ENCODE measurements at places on chromosomes 4 and X. TPM values are rescaled to one million over a fixed set of nuclear protein-coding genes. Genes with fewer than 3 reads are reported as not detected.

Gene PAGE5
- not detected for total RNA-seq

Gene CSN2
- not detected for total RNA-seq

Gene RTL3
- under 0.01 TPM for total RNA-seq

Gene F8A2
- total RNA-seq: not detected

Gene TDO2
- not detected for total RNA-seq

Gene PPEF2
- not detected for total RNA-seq

Gene CT45A1
- total RNA-seq: not detected

Gene GPRASP2
- 9.6 TPM for total RNA-seq

Gene OPHN1
- total RNA-seq: 6.8 TPM

Gene FAM184B
- total RNA-seq: not detected

Gene DAPP1
- not detected for total RNA-seq

Gene IRAK1
- total RNA-seq: 57.6 TPM

Gene GAGE13
- not detected for total RNA-seq

Gene TREX2
- 2.1 TPM for total RNA-seq

Gene MAGEB10
- not detected for total RNA-seq

Gene SHISA3
- total RNA-seq: 5.0 TPM

Gene NHSL2
- total RNA-seq: 12.8 TPM

Gene PRDM8
- not detected for total RNA-seq

Gene UCP1
- not detected for total RNA-seq

Gene RAB41
- not detected for total RNA-seq

Gene IBSP
- total RNA-seq: not detected

Gene TXLNG
- total RNA-seq: 3.1 TPM

Gene TCEAL9
- 61.4 TPM for total RNA-seq

Gene CYBB
- not detected for total RNA-seq

Gene MGAT4D
- not detected for total RNA-seq

Gene SYAP1
- 24.0 TPM for total RNA-seq

Gene LNX1
- 1.6 TPM for total RNA-seq

Gene CDS1
- 0.06 TPM for total RNA-seq

Gene RBMXL3
- not detected for total RNA-seq

Data from bladder microvascular endothelial cell (primary cell).